A549 treated with ZK216348 at 1 μM for 4 hours (cell line): ENCODE measurements at places on chromosomes 13 and 19. TPM values are rescaled to one million over a fixed set of nuclear protein-coding genes. Genes with fewer than 3 reads are reported as not detected.

Gene FBXL12
- 11.0 to 14.4 TPM (median 13.5 TPM) in 5 replicates for total RNA-seq

Gene BRCA2
- total RNA-seq: 2.8 to 7.4 TPM (median 4.0 TPM) in 5 replicates

Gene RNF225
- total RNA-seq: not detected in 5 replicates

Gene ADGRE2
- total RNA-seq: 0.53 to 1.4 TPM (median 0.99 TPM) in 5 replicates

Gene ZNF607
- total RNA-seq: 3.9 to 6.6 TPM (median 5.1 TPM) in 5 replicates

Gene PRR12
- total RNA-seq: 20.1 to 39.3 TPM (median 34.5 TPM) in 5 replicates

Gene TBXA2R
- 0.74 to 1.3 TPM (median 0.90 TPM) in 5 replicates for total RNA-seq

Gene DACH1
- total RNA-seq: not detected in 5 replicates

Gene ZSCAN1
- total RNA-seq: not detected in 5 replicates

Gene LYPD5
- 0.09 to 0.50 TPM (median 0.38 TPM) in 5 replicates for total RNA-seq

Gene VN1R4
- not detected in 5 replicates for total RNA-seq

Gene GPR183
- total RNA-seq: not detected in 5 replicates
